ENCODE measurements at places on chromosomes 4 and X.

DNA sequence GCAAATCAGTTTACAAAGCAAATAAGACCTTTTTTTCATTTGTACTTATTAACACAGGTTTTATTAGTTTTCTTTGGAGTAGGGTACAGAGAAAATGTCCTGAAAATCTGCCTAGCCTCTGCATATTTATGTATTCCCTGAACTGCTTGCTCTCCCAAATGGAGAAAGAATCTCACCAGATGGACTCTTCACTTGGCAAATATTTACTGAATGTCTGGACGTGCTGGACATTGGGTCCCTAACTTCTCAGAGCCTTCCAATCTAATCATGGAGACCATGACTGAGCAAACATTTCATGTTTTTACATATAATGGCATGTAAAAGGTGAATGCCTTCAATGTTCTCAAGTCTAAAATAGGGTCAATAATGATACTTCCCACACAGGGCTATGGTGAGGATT, 126.0 kb downstream of the CHRDL1 start:
- no peak for DNase-seq

GRCh38 chrX:150088766-150089518, 150.7 kb upstream of the EOLA2 start:
- no peak for DNase-seq

- DNase-seq: peak; percentile 28
Observed at GRCh38 chrX:137428221-137428661, 137.7 kb upstream of the ZIC3 start.

GRCh38 chrX:6021316-6022091, 207.2 kb downstream of the NLGN4X start:
- peak; percentile 4 for DNase-seq

DNA sequence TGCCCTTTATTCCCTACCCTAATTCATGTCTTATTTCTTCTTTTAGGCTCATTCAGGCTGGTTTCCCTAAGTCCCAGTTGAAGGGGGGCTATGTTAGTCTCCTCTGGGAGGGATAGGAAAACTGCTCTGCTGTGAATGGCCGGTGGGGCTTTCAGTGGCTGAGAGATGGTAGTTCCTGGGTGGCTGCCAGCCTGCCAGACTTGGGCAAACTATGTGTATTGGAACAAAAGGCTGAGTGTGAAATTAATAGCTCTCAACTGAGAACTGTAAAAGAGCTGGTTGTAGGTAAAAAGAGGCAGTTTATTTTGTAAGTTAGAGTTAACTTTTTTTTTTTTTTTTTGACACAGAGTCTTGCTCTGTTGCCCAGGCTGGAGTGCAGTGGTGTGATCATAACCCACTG, 28.8 kb downstream of the ARHGAP10 start:
- DNase-seq: no peak

DNA sequence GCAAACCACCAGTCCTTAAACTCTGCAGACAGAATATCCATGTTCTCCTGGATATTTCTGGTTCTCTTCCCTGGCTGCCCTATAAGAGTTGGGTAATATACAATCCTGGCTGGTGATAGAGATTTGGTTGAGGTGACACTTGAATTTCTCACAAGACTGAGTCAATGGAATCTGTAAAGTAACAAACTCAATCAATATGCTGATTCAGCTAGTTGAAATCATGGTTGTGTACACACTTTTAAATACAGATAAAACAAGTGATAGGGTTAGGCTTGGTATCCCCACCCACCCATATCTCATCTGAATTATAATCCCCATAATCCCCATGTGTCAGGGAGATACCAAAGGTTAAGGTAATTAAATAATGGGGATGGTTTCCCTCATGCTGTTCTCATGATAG, 349.2 kb upstream of the MAD2L1 start:
- DNase-seq: no peak

- no peak for DNase-seq
Observed at GRCh38 chrX:13571136-13571535, 1.7 kb downstream of the EGFL6 start.

- DNase-seq: no peak
Observed at GRCh38 chr4:133147286-133147821, 1.7 kb upstream of the PCDH10 start.

DNA sequence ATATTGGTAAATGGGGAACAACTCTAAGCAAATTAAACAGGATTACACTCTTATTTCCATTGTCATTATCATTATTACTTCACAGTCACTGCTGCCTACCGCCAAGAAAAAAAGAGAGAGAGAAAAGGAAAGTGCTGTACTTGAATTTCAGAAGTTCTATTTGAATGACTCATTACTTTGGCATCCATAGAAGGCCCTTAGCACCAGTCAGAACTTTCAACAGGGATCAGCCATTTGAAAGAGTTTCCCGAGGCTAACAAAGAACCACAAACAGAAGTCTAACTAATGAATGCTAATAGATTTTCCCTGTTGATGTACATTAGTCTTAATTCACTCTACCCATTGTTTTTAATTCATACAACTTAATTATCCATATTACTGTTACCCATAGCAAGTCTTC, 116.3 kb downstream of the SHROOM4 start:
- peak; percentile 55 for DNase-seq

DNA sequence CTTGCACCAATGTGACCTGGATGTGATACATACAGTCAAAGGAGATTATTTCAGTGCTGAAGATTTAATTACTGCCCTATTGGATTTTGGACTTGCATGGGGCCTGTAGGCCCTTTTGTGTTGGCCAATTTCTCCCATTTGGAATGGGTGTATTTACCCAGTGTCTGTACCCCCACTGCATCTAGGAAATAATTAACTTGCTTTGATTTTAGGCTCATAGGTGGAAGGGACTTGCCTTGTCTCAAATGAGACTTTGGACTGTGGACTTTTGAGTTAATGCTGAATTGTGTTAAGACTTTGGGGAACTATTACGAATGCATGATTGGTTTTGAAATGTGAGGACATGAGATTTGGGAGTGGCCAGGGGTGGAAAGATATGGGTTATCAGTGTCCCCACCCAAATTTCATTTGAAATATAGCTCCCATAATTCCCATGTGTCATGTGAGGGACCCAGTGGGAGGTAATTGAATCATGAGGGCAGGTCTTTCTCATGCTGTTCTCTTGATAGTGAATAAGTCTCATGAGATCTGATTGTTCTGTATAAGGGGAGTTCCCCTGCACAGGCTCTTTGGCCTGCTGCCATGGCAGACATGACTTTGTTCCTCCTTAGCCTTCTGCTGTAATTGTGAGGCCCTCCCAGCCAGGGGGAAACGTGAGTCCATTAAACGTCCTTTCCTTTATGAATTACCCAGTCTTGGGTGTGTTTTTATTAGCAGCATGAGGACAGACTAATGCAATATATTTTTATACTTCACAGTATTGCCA, 362.2 kb upstream of the SPANXN4 start:
- DNase-seq: no peak

DNA sequence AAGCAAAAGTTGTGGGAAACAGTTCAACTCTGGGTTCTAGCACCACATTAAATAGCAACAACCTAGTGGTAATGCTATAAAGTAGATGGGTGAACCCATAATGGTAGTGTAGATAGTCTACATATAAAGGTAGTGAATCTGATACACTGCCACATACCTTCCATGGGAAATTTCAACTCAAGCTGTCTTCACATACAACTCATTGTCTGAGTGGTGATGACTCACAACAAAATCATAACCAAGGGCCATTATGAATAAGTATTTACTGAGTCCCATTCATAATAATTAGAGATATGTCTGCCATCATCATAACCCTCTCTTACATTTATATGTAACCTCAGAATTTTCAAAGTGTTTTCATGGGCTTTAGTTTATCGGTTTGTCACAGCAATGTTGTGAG, 34.8 kb downstream of the EGF start:
- DNase-seq: peak; percentile 9

DNA sequence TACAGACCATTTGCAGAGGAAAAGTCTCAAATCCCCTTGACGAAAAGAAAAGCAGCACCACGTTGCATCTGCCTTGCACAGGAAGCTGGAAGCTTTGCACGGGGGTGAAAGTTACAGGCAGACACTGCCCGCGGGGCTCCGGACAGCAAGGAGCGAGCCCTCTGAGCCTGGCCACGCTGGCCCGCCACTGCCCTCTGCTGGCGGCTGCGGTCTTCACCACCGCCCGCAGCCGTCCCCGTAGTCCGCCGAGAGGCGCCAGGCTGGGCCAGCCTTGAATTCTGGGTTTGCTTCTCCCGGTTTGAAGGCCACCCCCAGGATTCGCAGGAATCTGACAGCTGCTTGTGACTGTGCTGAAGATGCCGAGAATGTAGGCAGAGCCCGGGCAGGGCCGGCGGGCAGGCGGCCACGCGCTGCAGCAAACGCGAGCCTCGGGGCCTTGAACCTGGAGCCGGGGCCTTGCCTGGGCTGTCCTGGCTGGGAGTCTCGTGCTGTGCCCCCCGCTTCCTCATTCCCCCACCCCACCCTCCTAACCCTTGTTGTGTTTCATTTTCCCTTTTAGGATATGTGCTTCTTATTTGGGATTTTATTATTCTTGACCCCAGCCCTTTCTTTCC, 49.2 kb downstream of the ENPP6 start:
- DNase-seq: peak; percentile 93

- no peak for DNase-seq
Observed at GRCh38 chrX:128928636-128929035, 594.7 kb downstream of the SMARCA1 start.

DNA sequence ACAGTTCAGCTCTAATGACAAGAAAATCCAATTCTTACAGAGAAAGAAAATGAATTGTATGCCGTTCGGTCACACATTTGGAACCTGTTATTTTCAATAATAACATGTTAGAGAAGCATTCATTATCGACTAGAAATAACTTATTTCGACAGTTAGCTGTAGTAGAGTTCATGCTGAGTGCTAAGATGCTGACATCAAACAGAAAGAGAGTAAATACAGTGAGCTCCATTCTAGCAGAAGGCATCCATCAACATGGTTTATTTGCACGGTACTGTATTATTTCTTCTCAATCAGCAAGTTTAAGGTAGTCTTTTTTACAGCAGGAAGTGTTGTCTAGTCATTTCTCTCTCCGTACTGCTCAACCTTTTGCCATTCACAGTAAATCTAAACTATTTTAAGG, 732.1 kb downstream of the STIM2 start:
- DNase-seq: no peak

- no peak for DNase-seq
Observed at GRCh38 chr4:991451-992296, 1.5 kb downstream of the SLC26A1 start.

GRCh38 chr4:80026100-80026499, 46.9 kb downstream of the ANTXR2 start:
- DNase-seq: no peak

DNA sequence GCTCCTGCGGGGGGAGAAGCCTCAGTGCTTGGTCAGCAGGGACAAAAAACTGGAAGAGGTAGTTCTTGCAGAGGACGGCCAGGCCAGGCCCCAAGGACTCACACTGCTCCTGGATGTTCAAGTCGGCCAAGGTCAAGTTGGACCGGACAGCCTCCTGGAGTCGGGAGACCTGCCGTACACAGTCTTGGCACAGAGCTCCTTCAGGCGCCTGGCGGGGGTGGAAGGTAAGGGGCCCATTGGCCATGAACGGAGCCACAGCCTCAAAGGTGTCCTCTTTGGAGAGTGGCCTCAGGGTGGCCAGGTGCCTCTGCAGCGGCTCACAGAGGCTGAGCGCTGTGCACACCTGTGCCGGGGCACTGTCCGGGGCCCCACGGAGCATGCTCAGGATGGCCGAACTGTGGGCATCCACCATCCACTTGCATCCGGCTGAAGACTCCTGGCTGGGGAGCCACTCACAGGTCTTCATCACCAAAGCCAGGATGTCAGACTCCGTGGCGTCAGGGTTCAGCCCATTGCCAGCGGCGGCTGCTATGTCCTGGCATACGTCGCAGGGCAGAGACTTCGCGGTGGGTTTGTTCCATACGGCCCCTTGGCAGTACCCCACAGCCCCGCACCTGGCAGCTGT, 477 bp downstream of the PSAPL1 start:
- DNase-seq: no peak

DNA sequence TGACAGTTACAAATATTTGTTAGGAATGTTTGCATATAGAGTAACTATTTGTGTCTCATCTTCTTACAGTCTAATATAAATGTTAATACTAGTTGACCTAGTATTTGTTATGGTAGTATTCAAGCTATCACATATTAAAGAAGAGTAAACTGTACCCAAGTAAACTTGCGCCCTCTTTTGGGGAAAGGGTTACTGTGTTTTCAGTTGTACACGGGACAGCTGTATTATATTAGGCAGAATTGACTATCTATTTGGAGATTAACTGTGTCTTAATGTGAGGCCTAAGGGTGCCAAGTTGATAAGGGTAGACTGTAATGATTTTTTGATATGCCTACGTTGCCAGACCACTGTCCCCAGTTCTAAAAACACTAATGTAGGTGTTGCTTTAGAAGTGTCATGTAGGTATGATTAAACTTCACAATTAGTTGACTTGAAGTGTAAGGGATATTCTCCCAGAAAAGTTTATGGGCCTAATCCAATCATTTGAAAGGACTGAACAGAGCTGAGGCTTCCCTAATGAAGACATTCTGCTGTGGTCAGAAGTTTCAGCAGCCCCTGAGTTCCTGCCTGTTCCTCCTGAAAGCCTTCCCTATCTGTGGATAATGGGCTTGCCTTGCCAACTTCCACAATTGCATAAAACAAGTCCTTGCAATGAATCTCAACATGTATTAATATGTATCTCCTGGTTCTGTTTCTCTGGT, 172.8 kb upstream of the CXCL13 start:
- no peak for DNase-seq

DNA sequence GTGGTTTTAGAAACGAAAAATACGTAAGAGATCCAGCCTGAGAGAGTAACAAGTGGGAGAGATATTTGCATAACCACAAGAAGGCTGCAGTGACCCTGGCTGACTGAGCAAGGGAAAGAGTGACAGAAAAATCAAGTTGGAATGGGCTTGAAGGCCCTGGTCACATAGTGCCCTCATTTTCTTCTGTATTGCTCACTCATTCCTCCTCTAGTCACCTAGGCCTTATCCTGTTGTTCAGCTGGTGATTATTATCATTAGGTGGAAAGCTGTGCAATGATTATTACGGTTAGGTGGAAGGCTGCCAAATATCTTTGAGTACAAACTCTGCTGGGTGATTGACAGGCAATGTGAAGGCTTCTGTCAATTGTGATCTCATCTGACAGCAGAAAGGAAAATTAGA, 2384.1 kb downstream of the PCDH7 start:
- DNase-seq: no peak

GRCh38 chr4:113052379-113052951, 3.0 kb downstream of the ANK2 start:
- peak; percentile 65 for DNase-seq

GRCh38 chr4:21802406-21802805, 146.2 kb downstream of the KCNIP4 start:
- DNase-seq: peak; percentile 56

- DNase-seq: no peak
Observed at GRCh38 chr4:11326021-11326420, 102.7 kb downstream of the HS3ST1 start.

GRCh38 chr4:140277576-140277975, 95.9 kb upstream of the SCOC start:
- DNase-seq: no peak

GRCh38 chrX:78455901-78456300, 128.5 kb upstream of the CYSLTR1 start:
- peak; percentile 2 for DNase-seq

- DNase-seq: no peak
Observed at GRCh38 chr4:38620527-38621027, 43.4 kb upstream of the KLF3 start.
